ENCODE measurements at places on chromosomes 3 and 15.

DNA sequence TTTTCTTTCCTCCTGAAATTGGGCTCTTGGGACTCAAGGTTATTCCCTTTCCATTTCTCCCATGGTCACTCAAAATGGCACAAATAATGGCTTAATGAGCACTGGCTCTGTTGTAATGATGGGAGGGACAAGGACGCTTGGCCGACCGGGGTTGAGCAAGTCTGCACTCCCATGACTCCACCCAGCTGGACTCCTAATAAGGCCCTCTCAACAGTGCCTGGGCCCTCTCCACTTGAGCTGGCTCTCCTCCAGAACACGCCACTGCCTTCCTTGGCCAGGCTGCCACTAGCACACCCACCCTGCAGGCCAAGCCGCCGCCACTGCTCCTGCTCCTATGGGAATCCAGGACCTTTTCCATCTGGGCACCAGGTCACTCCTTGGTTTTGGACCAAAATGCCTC lies 42.3 kb downstream of the ADCY5 start:
- no peak for DNase-seq

- no peak for DNase-seq
Observed at GRCh38 chr15:41971895-41972252, 483 bp downstream of the EHD4 start.

- no peak for DNase-seq
Observed at GRCh38 chr3:114362815-114363214, 69.0 kb downstream of the TIGIT start.

GRCh38 chr15:92638291-92638708 lies 17.3 kb downstream of the FAM174B start:
- peak; percentile 63 for DNase-seq

DNA sequence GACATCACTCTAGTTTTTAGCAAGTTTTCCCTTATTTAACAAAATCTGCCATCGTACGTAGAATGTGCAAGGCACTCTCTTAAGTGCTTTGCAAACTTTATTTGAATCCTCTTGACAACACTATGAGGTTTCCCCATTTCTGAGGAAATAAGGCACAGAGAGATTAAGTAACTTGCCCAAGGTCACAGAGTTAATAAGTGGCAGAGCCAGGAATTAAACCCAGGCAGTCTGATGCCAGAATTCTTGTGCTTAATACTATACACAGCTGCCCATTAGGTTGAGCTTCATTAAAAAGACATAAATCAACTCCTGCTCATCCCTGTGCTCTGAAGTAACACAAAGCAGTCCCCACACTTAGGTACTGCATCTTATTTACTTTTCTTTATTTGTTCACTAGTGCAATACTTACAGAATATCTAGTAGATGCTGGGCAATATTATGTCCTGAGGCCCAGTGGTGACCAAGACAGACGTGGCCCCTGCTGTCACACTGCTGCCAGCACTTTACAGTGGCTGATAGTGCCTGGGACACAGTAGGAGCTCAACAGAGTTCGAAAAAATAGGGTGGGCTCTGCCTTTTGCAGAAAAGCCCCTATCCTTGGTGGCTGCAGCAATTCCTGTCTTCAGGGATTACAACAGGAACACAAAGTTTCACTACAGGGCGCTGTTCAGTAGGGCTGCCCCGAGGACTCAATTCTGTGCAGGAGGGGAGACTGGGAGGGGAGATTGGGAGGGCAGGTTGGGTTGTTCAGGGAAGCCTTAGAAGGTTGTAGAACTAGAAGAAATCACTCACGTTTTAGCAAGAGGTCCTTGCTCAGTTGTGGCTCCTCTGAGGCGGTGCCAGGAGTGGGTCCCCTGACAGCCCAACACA lies 138.3 kb upstream of the TPM1 start:
- no peak for DNase-seq

Data from NCI-H2081 treated with DMSO at 0.1 percent for 48 hours (cell line).